ENCODE measurements at places on chromosomes 3 and 15.

DNA sequence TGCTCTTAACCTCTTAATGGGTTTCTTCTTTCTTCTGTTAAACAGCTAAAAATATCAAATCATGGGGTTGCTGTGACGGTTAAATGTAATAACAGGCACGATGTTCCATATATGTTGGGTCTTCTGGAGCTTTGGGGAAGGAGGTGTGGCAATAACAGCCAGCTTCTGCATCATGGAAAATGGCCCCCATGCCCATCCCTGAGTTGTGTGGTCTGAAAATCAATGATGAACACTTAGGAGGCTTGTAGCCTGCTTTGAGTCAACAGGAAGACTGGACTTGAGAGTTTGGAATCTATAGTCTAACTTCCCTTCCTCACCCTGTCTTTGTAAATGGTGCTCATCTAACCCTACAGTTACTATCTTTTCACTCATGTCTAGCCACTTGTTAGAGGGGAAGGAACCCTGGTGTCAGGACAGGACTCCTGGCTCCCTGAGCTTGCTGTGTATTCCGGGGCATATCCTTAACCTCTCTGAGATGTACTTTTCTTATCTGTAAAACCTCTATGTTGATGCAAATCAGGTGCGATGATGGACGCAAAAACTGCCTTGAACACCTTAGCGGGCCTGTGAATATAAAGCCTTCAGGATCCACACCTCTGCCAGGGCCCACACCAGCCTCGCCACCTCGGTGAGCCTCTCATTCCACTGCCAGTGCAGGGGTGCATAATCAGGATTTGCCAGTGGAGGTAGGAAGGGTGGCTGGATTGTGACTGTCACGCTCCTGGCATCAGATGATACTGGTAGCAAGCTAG lies 27.5 kb downstream of the SMAD3 start:
- no peak for DNase-seq

DNA sequence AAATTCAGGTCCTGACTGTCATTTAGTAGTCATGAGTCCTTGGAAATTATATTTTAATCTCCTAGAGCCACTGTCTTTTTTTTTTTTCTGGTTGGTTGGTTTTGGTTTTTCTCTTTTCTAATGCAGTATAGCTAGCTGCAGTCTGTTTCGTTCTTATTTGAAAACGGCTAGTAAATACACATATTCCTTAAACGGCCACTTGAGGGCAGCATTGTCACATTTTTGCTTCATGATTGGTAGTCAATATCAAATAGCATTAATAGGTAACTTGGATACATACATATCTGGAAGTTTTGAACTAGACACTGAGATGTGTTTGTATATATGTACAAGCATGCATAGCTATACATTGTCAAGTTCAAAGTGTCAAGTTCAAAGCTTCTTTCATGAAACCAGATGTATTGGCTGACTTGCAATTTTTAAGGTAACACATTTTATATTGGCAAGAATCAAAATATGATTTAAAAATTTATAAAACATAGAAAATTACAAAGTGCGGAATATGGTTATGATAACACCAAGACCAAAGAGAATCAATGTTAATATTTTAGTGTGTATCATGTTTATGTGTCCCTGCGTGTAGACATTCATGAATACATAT lies 22.5 kb downstream of the GABRA5 start:
- DNase-seq, result peak; percentile 70

GRCh38 chr15:60389261-60390077 lies 8.3 kb downstream of the ANXA2 start:
- peak; percentile 31 for DNase-seq

GRCh38 chr3:177089110-177089509 lies 108.2 kb downstream of the TBL1XR1 start:
- DNase-seq, result no peak

DNA sequence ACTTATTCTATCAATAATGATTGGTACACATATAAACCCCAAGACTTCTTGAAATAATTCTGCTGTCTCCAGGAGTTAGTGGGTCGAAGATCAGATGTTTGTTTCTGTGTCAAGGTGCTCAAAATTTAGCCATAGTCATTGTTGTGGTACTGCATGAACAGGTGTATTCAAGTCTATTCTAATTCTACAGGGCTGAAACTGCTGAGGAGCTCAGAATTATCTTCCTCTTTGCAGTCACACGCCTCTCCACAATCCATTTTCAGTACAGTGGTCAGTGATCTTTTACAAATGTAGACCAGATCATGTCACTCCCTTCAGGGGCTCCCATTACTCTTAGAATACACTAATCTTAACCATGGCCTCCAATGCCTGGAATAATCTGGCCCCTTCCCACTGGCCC lies 527.5 kb downstream of the NTRK3 start:
- no peak for DNase-seq

DNA sequence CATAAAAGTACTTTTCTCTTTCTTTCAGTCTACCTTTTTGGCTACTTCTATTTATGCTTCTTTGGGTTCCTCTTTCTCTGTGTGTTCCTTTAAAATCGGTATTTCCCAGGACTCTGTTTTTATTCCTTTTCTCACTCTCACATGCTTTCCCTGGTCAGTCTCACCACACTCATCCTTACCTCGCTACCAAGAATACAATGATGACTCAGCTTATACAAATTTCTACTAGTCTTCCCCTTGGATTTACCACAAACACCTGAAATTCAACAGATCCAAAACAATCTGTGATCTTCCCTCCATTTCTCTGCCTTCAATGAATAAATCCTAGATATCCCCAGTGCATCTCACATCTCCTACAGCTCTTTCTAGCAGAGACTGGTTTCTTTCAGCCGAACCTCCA lies 52.9 kb downstream of the TUBGCP4 start:
- no peak for DNase-seq

DNA sequence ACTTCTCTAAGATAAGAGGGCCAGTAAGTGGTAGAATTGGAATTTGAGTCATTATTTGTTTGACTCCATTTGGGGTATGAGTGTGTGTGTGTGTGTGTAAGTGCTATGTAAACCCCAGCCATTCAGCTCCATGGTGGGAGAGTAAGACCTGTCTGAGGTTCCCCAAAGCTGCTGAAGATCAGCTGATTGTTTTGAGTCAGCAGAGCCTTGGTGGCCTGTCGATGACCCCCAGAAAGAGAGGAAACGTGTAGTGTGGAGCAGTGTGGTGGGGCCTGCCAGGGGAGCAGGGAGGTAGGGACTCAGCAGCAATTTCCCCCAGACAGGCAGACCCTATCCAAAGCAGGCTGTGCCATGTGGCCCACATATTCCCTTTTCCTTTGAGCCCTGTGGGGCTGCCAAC lies 5.3 kb downstream of the DVL3 start:
- DNase-seq, result peak; percentile 60

GRCh38 chr3:78201091-78201490 lies 1161.2 kb downstream of the ROBO2 start:
- no peak for DNase-seq

DNA sequence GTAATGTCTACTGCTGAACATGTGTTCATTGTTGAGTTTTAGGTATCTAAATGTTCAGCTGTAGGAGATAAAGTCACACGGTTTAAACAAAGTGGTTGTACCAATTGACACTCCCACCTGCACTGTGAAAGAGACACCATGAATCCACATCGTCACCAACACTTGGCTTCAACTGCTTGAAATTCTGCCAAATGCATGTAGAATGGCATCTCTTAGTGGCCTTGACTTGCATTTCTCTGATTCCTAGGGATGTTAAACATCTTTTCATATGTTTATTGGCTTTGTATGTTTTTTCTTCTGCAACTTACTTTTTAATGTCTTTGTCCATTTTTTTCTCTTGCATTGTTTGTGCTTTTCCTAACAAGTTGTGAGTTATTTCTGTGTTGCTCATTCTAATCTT lies 43.4 kb downstream of the RPLP1 start:
- DNase-seq, result no peak

GRCh38 chr3:126369490-126369889 lies 12.3 kb upstream of the KLF15 start:
- no peak for DNase-seq

GRCh38 chr15:23877502-23878412 lies 190.7 kb upstream of the NDN start:
- peak; percentile 1 for DNase-seq

DNA sequence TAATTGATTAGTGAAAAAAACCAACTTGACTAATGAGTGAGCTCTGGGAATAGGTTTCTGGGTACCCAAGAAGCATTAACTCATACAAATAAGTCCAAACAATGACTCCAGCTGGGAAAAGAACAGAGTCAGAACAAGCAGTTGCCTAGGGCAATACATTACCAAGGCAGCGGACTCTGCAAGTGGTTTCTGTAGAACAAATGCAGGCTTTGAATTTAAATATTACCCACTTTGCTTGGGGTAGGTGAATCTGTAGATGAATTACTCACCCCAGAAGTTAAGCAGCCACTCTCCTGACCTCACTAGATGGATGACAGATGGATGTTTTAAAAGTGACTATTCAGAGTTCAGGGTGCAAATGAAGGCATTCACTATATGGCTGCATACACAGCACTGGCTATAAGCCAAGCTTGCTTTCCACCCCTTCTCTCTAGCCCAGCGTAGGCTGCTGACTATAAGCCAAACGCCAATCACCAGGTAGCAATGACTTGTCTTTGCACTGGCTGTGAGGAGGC lies 73.1 kb upstream of the BHLHE40 start:
- DNase-seq, result no peak

- no peak for DNase-seq
Measured at GRCh38 chr3:171458071-171458863, 1.9 kb downstream of the TNIK start.

DNA sequence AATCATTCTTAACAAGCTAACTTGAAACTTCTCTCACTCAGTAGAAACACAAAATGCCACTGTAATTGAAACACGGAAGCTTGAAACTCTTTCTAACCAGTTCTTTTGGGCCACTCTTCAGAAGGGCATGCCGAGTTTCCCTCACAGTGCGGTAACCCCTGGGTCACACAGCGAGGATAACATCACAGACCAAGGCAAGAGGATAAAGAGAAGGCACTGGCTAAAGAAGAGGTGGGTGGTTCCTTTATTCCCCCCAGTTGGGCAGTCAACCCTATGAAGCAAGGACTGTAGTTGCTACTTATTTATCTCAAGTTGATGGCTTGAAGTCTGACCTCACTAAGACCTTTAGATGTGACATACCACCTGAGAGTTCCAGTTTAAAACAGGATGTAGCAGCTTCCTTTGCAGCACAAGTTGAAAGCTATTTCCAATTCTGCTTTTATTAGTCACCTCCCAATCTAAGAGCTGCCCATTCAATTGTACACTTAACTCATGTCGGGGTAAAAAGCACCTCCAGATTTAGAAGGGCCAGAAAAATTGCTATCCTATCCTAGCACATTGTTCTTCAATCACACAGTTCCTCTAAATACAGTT lies 272.4 kb downstream of the TIGIT start:
- DNase-seq, result no peak

- no peak for DNase-seq
Measured at GRCh38 chr3:120903221-120903620, 4.8 kb upstream of the STXBP5L start.

- no peak for DNase-seq
Measured at GRCh38 chr15:99440029-99440428, 125.8 kb upstream of the MEF2A start.

- no peak for DNase-seq
Measured at GRCh38 chr3:23566499-23566898, 239.3 kb upstream of the UBE2E1 start.

- peak; percentile 82 for DNase-seq
Measured at GRCh38 chr3:186099178-186099577, 9.7 kb downstream of the ETV5 start.

- no peak for DNase-seq
Measured at GRCh38 chr3:98711426-98711825, 51.7 kb upstream of the ST3GAL6 start.

DNA sequence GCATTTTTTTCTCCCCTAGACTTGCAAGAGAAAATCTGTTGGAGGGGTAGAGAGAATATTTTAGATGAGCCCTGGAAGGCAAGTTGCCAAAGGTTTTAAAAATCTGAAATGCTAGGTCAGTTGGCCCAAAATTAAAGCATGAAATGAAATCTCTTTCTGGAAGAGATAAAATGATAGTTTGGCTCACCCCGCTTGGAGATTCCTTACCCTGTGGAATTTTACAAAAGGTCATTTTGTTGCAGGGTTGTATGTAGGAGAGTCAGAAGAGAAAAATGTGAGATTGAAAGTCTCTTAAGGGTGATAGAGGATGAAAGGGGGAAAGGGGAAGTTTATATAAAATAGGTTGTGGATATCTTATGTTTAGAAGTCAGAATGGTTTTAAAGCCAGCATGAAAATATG lies 277.8 kb downstream of the CD47 start:
- DNase-seq, result no peak

DNA sequence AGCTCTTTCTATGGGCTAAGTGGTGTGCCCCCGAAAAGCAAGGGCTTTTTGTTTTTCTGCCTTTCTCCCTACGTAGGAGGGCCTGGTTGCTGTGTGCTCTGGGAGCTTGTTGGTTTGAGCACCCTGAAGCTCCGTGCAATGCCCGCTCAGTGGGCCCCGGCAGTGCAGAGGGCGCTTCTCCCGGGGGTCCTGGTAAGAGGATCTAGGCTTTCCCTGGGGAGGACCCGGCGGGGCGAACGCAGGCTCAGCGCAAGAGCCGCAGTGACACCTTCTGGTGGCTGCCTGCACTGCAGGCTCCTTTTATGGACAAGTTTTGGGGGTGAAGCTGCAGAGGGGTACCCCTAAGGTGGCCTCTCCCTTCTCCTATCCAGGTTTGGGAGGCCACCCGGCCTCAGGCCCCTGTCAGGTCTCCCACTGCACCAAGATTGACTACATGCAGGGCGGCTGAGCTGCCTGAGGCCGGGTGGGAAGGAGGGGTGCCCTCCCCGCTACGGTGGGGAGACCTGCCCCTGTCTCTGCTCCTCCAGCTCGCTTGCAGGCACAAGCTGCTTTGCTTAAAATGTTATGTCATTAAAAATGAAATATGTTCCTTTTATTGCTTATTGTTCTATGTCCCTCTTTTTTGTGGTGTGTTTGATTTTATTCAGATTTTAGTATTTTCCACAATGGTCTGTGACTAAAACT lies 387.9 kb downstream of the GABRG3 start:
- DNase-seq, result peak; percentile 12

GRCh38 chr15:31081056-31081455 lies 20.5 kb downstream of the TRPM1 start:
- DNase-seq, result no peak
